ENCODE measurements at places on chromosomes 1 and 21. TPM values are rescaled to one million over a fixed set of nuclear protein-coding genes. Genes with fewer than 3 reads are reported as not detected.

- no peak for DNase-seq
These were observed 36.6 kb downstream of the HUNK start for GRCh38 chr21:31909153-31910073.

DNA sequence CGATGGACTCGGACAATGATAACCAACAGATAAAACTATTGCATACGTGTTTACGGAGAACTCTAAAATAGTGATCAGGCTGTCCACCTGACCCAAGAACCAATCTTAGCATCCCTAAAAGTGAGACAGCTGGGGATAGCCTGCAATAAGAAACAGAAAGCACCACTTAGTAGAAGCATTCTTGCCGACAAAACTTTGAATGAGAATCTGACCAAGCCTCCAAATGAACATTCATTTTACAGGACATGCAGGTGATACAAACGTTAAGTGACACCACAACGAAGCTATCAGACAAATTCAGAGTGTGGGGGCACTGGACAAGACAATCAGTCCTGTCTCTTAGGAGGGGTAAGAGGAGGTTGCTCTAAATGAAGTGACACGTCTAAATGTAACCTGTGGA lies 1.2 kb downstream of the PSMG1 start:
- DNase-seq = no peak

- no peak for DNase-seq
These were observed 207.7 kb downstream of the DYRK1A start for GRCh38 chr21:37574316-37574715.

- no peak for DNase-seq
These were observed 63.0 kb upstream of the RGS1 start for GRCh38 chr1:192512426-192513162.

DNA sequence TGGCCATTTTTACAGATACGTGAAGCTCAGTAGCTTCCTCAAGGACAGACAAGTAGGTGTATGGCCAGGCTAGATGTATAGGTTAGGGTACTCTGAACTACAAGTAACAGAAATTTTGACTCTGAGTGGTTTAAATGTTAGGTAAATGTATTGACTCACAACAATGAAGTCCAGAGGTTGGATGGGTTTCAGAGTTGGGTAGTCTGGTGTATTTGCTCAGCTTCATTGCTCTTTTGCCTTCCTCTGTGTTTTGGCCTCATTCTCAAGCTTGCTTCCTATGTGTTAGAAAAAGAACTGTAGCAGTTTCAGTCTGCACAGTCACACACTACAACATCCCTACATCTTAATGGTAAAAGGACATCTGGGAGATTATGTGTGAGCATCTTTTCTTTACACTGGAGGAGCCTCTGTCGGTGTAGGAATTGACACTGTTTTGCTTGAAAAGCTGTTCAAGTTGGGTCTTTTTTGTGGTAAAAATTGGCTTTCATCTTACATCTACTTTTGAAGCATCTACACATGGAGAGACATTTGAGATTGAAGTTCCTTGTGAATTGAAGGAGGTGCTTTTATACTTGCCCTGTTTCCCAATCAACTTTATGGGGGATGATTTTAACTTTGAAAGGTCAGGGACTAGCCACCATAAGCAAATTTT lies 64.4 kb downstream of the MAST2 start:
- no peak for DNase-seq

- DNase-seq = no peak
These were observed 190.5 kb downstream of the ZP4 start for GRCh38 chr1:237700181-237700580.

DNA sequence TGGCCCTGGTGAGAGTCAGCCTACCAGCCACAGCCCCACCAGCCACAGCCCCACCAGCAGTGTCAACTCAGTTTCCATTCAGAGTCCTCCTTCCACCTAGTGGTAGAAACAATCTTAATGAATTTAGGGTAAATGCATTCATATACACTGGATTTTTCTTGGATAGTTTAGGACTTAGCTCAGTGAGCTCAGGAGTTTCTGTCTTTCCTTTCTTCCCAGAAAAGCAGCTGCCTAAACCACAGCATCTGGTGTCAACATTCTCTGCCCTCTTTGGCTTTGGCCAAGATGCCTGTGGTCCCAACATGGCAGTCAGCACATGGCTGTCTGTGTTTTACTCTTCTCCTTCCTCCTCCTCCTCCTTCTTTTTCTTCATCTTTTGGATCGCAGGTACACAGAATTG lies 94.0 kb downstream of the CLIC6 start:
- no peak for DNase-seq

The CELA3B gene
- total RNA-seq = not detected

The FAM72B gene
- not detected for total RNA-seq

Measured in left ventricle myocardium inferior (tissue), 1 donor.